ENCODE measurements at places on chromosomes 6 and 20. TPM values are rescaled to one million over a fixed set of nuclear protein-coding genes. Genes with fewer than 3 reads are reported as not detected.

- DNase-seq = no peak
These were observed 16.4 kb upstream of the HMGN4 start for GRCh38 chr6:26521600-26522391.

DNA sequence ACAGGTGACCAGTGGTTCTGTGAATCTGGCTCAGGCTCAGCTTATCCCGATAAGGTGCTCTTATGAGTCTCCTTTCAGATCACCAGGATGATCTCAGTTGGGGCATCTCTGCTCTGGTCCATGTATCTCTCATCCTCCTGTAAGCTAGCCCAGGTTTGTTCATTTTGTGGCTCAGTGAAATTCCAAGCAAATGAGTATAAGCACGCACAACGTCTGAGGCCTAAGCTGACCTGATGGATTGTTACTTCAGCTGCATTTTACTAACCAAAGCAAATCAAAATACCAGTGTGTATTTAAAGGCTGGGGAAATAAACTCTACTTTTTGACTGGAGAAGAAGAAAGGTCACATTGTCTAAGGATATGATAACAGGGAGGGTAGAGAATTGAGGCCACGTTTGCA, 551.0 kb upstream of the BTBD3 start:
- no peak for DNase-seq

DNA sequence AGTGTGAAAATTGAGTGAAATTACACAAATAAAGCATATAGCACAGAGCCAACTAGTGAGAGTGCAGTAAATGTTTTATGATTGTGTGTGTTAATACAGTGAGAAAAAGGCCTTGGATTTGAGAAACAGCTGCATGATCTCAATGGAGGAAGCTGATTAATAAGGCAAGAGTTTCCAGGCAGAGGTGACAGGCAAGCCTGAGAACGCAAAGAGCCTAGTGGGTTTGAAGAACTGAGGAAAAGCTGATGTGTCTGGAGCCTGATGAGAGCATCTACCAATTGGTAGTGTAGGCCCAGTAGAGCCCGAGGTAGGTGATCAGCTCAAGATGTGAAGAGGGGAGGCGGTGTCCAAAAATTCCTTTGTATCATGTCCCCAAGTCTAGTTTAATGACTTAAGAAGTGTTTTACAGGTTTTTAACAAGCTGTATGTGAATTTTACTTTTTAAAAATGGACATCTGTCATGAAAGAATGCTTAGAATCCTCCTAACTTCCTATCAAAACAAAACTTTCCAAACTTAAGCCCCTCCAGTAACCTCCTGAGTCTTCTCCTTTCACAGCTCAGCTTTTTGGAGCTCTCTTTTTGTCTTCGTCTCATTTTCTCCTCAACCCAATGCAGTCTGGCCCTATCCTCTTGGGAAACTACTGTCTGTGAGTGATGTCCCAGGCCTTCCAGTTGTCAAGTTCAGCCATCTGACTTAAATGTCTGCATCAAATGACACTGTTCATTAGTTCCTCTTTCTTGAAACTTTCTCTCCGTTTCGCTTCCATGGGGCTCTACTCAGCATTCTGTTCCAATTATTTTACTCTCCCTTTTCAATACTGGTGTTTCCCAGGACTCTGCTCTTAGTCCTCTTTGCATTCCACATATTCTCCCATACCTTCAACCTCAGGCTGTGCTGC, 1.2 kb downstream of the CDC40 start:
- no peak for DNase-seq

GRCh38 chr20:25398376-25399036, 7.9 kb upstream of the ABHD12 start:
- no peak for DNase-seq

DNA sequence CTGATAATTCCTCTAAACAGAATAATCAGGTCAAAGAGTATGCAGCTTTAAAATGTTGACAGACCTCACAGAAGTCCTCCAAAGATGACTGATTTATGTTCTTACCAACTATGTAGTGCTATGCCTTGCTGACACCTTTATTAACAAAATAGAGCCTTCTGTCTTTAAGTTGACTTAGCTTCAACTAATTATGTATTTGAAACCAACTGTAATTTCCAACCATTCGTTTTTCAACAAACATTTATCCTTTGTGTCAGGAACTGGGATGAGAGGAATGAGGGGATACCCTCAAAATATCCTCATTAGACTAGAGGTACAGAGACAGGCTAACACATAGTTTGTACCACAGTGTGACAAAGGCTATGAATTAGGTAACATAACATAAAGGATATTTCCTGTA, 186.2 kb upstream of the ZNF217 start:
- DNase-seq = no peak

Gene BPIFB2
- not detected for polyA plus RNA-seq

Gene TRIM15
- polyA plus RNA-seq = 0.13 TPM

GRCh38 chr6:117317261-117317660, 51.9 kb downstream of the VGLL2 start:
- DNase-seq = no peak

Gene MARCKS
- polyA plus RNA-seq = 260 TPM

Gene ECT2L
- 0.19 TPM for polyA plus RNA-seq

Gene PCK1
- 9.3 TPM for polyA plus RNA-seq

GRCh38 chr20:3696200-3696599, 14.4 kb upstream of the ADAM33 start:
- no peak for DNase-seq

DNA sequence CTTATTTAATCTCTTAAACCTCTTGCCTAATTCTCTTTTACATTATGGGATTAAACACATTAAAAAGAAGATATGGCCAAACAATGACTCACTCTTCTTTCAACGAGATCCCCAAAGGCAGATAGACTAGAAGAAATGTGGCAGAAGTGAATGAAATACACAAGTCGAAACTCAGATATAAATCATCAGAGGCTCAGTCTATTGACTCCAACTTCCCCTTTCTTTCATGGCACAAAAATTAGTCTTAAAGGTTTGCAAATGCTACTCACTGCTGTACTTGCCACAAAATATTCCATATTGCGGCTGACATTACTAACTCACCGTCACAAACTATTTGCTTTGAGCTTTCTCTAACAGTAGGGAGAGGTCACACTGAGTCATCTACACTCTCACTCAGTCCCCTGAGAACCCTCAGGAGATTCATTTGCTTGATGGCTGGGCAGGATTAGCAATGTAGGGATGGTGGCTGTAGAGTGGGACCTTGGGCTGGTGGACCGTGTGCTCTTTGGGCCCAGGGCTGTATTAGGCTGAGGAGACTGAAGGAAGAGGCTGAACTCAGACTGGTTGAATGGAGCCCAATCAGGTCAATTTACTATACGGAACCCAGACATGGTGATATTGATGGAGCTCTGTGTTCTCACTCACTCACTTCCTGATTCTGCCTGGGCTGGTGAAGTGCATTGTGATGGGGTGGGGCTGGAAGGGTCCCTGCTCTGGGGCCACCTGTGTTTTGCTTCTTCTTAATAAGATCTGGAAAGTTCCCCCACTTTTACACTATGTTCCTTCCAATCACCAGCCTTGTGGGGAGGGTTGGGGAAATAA, 42.8 kb upstream of the UBR2 start:
- no peak for DNase-seq

DNA sequence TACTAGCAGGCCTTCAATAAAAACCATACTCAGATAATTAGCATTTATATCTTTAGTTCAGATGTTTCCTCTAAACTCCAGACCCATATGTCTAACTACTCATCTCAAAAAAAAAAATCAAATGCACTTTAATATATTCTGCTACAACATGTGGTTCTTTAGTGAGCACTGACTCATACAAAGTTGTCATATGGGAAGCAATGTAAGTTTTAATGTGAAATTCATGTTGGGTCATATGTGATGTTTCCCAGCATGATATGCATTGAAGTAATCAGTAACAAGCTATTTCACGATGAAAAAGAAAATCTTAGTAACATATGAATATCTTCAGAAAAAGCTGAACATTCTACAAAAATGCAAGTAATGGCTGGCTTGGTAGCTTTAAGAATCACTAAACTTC, 859.7 kb upstream of the ADGRB3 start:
- no peak for DNase-seq

GRCh38 chr6:81897793-81898192, 145.3 kb upstream of the TENT5A start:
- no peak for DNase-seq

DNA sequence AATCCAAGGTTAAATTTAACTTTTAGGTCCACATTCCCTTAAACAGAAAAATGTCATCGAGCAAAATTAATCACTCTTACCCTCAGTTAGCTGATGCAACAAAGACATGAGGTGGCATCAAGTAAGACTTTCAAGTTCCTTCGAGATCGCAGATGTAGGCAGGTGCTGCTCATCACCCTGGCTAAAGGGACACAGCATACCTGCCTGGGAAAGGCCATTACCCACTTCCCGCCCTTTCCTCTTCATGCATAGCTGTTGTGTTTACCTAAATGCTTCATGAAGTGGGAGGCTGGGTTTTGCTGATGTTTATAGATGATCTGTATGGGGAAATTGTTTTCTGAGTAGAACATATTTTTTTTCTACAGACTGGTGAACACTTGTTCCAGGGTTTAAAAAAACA, 67.7 kb downstream of the GFRA4 start:
- DNase-seq = no peak

Gene TMEM200A
- 28.4 TPM for polyA plus RNA-seq

DNA sequence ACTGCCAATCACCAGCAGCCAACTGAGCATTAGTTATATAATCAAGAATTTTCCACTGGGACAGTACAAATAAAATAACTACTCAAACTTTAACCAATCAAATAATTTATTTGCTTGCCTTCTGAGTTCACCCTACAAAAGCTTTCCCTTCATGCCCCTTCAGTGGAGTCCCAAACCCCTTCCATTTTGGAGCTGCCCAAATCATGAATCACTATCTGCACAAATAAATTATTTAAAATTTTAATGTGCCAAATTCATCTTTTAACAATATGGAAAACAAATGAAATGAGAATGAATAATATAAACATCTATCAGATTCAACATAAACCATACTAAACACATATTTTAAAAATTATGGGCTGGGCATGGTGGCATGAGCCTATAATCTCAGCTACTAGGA, 85.9 kb downstream of the KIF13A start:
- no peak for DNase-seq

- no peak for DNase-seq
These were observed 133.5 kb downstream of the MAN1A1 start for GRCh38 chr6:119215885-119216590.
